ENCODE measurements at places on chromosomes 4 and X.

DNA sequence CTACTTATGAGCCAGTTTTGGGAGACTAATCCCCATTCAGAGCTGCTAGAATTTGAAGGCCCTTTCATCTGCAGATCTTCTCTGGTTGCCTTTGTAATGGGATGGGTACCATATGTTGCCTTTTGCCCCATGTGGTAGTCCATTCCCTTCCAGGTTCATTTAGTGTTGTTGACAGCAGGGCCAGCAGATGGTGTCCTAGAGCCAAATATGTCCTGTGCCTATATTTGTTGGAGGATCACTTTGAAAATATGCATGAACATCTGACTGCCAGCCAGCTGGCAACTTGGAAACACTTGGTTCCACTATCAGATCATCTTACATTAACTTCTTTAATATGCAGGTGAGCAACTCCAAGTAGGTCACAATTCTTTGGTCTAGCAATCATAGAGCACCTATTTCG, 30.4 kb downstream of the CFAP299 start:
- DNase-seq, result peak; percentile 15

- DNase-seq, result no peak
Observed at GRCh38 chr4:37243722-37244582, 591 bp upstream of the NWD2 start.

DNA sequence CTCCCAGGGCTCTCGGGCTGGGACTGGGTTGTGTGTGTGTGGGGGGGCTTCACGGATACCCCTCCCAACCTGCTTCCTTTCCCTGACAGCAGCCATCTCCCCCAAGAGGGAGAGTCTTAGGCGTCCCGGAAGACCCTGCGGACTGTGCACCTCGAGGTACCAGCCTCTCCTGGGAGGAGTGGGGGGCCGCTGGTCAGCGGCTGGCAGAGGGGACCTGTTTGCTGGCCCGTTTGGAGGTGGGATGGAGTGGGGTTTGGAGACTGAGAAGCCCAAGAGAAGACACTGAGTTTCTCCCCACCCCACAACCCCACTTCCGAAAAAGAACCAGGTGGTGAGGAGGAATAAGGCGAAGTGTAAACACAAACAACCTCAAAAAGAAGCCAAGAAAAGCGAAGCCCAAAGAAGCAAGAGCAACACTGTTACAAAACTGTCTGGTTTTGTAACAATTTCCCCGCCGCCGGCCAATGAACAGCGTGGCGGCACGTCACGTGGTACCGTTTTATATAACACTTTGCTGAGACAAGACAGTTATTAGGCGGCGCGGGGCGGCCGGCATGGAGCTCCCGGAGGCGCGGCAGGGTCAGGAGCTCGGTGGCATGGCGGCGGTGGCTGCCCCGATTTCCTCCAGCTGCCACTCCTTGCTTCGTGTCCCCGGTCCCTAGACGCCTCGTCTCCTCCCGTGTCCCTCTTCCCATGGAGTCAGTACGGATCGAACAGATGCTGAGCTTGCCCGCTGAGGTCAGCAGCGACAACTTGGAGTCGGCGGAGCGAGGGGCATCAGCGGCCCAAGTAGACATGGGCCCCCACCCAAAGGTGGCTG, at the start of gene LONRF3:
Gene LONRF3, plus strand, starts transcription at position 531 of the 820 bp plus-strand sequence. Its CDS starts 163 bp downstream, at position 694.
- peak; percentile 26 for DNase-seq

- DNase-seq, result no peak
Observed at GRCh38 chrX:72258174-72258573, 18.9 kb downstream of the RPS4X start.

DNA sequence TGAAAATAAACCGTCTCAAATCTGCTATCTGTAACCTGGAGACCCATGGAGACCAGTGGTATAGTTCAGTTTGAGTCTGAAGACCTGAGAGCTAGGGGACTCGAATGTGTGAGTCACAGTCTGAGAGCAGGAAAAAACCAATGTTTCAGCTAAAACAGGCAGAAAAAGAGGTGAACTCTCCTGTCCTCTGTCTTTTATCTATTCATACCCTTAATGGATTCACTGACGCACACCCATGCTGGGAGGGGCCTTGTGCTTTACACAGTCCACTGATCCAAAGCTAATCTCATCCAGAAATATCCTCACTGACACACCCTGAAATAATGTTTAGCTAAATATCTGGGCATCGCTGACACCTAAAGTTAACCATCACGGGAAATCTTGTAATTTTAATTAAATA, 297.9 kb downstream of the GPM6A start:
- no peak for DNase-seq

All from NCI-H1105 (cell line).